Ureter (tissue), 1 donor: ENCODE measurements at places on chromosomes 4 and X. TPM values are rescaled to one million over a fixed set of nuclear protein-coding genes. Genes with fewer than 3 reads are reported as not detected.

Gene AR
- total RNA-seq, result 26.2 TPM

DNA sequence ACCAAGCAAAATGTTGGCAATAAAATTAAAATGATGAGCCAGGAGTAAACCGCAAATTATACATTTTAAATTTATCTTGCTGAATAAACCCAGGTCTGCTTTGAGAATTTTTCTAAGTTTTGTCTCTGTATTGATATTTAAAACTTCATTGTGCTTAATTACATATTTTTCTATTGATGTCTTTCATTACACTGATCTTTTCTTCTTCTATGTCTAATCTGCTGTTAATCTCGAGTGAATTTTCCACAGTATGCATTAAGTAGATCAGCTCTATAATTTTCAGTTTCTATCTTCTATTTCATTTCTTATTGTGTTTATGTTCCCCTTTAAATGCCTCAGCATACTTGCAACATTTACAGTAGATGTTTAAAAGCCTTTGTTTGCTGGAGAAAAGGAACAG is 918.7 kb downstream of the FAT4 start:
- DNase-seq, result no peak

Gene MAGEA2
- total RNA-seq, result not detected

DNA sequence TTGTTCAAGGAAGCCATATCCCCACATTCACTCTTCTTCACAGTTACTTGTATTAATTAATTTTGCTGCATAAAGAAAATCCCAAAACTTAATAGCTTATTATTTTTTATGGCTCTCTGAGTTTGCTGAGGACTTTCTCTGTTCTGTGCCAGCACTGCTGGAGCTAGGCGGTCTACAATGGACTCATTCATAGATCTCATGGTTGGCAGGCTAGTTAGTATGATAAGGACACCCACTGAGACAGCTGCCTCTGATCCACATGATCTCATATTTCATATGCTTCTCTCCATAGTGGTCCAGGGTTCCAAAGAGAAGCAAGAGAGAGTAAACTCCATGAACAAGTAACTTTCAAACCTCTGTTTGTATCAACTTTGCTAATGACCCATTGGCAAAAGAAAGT is 170.2 kb downstream of the ADGRA3 start:
- no peak for DNase-seq

Gene LEF1
- total RNA-seq, result 20.7 TPM

DNA sequence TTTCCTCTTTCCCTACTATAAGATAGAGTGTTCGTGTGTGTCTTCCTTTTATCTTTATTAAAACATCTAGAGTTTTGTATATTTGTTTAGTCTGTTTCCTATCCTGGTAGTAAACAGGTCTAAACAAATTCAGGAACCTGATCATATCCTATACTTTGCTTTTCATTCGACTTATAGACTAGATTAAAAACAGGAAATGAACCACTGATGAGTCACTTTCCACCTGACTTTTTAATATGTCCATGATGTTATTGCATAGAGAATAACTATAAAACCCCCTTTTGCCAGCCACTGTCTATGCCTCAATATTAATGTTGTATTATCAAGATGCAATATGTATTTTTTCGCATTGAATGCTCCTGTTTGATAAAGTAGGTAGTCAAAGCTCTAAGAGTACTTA is 1794.0 kb downstream of the STIM2 start:
- no peak for DNase-seq

Gene PPA2
- total RNA-seq, result 98.0 TPM

- no peak for DNase-seq
Measured at GRCh38 chr4:188603646-188604045, 464.4 kb downstream of the TRIML1 start.

DNA sequence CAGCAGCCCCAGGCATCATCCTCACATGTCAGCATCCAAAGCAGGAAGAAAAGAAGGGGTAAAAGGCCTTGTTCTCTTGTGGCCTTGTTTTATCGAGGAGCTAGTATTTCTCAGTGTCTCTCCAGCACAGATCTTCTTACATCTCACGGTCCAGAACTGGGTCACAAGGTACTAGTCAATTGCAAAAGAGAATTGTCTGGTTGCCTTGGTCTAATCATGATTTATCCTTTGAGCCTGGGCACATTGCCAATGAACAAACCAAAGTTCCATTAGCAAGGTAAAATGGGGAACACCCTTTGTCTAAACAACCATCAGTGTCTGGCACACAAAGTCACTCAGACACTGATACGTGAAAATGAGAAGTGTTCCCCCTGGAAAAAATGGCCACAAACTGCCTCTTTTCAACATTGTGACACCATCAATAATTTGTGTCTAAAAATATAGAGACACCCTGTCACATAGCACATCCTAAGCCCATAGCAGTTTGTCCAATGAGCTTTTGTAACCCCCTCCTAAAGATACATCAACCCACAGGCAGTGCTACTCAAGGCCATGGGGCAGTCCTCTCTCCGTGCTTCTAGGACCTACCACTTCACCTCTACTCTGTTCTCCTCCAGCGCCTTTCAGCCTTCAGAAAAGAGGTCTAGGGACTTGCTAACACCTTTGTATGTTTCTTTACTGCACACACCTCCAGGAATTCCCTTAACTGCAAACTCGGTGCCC is 534.4 kb downstream of the MID1IP1 start:
- DNase-seq, result no peak

Gene TEX13D
- not detected for total RNA-seq

Gene PPEF1
- 0.29 TPM for total RNA-seq

GRCh38 chr4:152997288-152997687 is 61.2 kb downstream of the FHDC1 start:
- no peak for DNase-seq

Gene CD99L2
- 30.5 TPM for total RNA-seq
